NCI-H226 (cell line): ENCODE measurements at places on chromosomes 5 and 9.
A peak's percentile ranks its signal among the peaks of the same experiment; 100 is the strongest.

DNA sequence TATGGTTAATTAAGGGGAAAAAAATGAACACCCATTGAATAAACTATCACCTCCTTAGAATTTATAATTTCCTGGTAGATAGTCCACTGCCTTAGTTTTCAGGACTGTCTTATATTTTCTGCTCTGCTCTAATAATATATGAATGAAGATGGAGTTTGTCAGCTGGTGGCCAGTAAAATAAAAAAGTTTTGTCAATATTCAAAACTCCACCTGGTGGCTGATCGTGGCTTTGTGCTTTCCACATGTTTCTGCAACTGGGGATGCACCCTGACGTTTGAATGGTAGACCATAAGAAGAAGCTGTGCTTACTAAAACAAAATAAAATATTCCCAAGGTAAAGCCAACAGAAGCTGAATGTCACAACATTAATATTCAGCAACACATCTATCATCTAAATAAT is 286.6 kb upstream of the IZUMO3 start:
- DNase-seq, result no peak

GRCh38 chr9:91055845-91056244 is 254.2 kb downstream of the SYK start:
- DNase-seq, result no peak

GRCh38 chr5:88552426-88552825 is 283.8 kb upstream of the TMEM161B start:
- no peak for DNase-seq

DNA sequence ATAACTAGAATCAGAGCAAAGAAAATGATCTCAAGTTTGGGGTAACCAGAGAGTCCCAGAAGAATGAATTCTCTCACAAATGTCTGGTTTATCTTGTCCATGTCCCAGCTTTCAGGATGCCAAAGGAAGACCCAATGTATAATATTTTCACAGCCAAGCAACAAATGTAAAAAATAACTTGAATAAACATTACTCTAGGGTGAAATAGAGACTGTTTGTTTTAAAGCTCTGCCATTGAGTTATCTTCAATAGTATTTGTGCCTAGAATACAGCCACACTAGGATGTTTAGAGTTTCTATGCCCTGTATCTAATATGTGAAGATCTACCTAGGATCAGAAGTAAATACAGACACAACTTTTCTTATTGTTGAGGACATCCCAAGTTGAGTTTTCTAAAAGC is at the start of gene OR13C4:
TSS of gene OR13C4 (minus strand) at position 101 of the 400 bp plus-strand sequence. CDS start at position 101, 0 bp downstream.
- no peak for DNase-seq

DNA sequence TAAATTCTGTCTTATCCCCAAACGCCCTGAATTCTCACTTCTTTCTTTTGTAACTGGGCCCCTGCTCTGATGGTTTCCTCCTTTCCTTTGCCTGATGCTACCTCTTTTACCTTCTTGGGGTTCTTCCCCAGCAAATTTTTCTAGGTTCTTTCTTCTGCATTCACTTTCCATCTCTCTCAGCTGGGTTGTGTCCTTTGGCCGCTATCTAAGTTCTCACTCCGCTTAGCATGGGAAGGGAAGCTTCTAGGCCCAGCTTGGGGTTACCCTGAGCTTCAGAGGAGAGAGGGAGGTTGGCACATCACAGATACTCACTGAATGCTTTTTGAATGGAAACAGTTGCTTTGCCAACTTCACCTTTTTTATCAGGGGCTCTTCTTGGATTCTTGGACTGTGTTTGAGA is 17.0 kb downstream of the PALM2AKAP2 start:
- DNase-seq, result no peak

DNA sequence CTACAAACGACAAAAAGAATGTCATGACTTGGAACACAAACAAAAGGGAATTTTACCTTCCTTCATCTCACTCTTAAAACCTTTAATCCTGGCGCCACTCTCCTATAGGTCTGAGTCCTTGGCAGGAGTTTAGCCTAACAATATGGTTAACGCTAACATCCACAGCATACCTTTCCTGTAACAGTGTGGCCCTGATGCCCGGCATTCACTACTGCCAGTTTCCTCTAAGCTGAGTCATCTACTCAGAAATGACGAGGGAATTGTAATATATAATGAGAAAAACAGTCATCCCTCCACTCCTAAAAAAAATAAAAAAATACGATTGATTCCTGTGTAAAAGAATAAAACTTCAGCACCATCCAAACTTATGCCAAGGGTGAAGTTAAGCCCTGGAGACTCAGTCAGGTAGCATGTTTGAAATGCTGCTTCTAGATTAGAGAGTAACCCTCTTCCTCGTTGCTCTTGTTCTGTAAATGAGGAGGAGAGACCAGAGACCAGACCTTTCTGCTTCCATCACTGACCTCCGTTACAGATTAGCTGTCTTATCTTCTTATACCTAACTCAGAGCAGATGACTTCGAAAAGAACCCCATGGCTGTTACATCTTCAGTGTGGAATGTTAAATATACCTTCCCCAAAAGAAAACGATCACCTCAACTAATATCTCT is 37.4 kb downstream of the CCDC125 start:
- peak; percentile 60 for DNase-seq

DNA sequence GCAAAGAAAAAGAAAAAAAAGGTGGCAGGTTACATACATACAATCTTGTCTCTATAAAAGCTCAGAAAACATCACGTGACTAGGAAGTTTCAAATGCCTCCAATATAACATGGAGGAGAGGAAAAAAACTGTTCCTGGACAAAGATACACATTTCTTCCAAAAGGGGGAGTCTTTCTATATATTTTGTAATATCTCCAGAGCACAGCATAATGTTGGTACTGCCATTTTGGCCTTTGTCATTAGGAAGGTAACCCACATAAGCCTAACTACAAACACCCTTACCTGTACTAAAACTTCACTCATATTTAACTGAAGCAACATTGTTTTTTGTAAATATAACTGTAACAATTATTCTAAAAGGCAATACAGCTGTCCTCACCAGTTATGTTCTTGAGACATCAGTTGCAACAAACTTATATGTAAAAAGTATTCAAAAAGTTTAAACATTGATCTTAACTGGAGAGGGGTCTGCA is 1.2 kb upstream of the BTF3 start:
- DNase-seq, result peak; percentile 81

DNA sequence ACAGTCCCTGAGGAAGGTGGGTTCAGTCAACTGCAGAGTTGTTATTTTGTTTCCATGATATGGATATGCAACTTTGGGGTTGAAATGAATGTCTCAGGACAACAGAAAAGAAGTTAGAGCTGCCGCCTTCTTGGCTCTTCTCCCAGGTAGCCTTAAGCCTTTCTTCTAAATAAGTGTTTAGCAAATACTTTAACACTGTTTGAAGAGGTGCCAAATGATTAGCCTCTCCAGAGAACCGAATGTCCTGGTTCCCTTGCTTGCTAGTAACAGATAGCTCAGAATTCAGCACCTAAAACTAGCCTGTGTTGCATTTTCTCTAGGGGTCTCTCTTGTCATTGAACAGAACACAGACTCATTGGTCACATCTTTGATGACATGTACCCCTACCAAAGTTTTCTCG is 127.7 kb upstream of the PIK3R1 start:
- peak; percentile 12 for DNase-seq

DNA sequence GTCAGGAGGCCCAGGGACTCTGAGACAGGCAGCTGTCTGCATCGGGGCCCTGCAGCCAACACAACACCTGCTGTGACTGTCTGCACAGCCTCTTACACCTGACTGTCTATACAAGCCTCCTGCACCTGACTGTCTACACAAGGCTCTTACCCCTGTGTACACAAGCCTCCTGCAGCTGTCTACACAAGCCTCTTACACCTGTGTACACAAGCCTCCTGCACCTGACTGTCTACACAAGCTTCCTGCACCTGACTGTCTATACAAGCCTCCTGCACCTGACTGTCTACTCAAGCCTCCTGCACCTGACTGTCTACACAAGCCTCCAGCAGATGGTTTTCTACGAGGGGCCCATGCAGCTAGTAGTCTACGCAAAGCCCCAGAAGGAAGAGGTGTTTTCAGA is 18.6 kb downstream of the IRX2 start:
- DNase-seq, result no peak

DNA sequence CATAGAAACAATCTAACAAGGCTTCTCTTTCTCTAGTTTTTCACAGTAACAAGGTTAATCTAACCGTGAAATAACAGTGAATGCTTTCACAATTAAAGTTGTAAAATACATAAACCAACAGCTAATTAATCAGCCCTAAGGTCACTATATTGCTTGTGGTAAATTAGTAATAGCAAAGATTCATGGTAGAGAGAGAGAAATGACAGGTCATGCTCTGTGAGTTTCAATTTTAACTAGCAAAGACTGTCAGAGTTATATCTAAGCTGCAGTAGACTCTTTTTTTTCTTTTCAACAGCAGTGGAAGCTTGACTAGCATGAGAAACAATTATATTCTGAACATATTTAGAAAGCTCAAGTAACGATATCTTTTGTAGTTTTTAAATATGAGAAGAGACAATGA is 1068.0 kb downstream of the MAT2B start:
- no peak for DNase-seq

DNA sequence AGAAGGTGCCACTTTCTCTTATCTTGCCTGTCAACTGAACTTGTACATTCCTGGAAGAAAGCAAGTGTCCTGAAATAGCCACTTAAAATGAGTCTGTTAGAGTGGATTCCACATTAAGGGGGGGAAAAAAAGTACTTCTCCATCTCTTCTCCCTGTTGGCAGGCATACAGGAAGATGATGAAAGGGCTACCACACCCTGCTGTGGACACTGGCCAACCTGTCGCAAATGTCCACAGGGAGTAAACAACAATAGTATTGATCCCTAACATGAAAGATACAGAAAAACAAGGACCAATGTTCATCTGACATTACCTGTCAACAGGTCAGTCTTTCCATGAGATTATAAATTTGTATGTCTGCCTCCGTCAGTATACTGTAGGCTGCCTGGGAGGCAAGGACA is 265.1 kb upstream of the MAP3K1 start:
- no peak for DNase-seq

GRCh38 chr5:5497152-5497788 is 74.8 kb downstream of the ICE1 start:
- peak; percentile 17 for DNase-seq

GRCh38 chr9:32426278-32426939 is 42.0 kb downstream of the ACO1 start:
- DNase-seq, result peak; percentile 86

GRCh38 chr5:77492653-77493000 is 511 bp upstream of the WDR41 start:
- DNase-seq, result no peak

GRCh38 chr9:98429613-98430012 is 174.2 kb upstream of the TBC1D2 start:
- DNase-seq, result peak; percentile 33
